ENCODE measurements at places on chromosomes 12 and 14. TPM values are rescaled to one million over a fixed set of nuclear protein-coding genes. Genes with fewer than 3 reads are reported as not detected.

GPX2 gene
- not detected for total RNA-seq

- no peak for DNase-seq
Observed at GRCh38 chr12:2643576-2644135, 151.1 kb upstream of the FKBP4 start.

- no peak for DNase-seq
Observed at GRCh38 chr12:91261820-91262676, 79.4 kb upstream of the DCN start.

NTN4 gene
- 22.6 TPM for total RNA-seq

JAG2 gene
- total RNA-seq = 6.6 TPM

Measured in astrocyte (in vitro differentiated cells and primary cell).